NCI-H524 (cell line): ENCODE measurements at places on chromosomes 1 and 21.
A peak's percentile ranks its signal among the peaks of the same experiment; 100 is the strongest.

GRCh38 chr1:33470495-33471012 is 1.9 kb upstream of the ZSCAN20 start:
- peak; percentile 89 for DNase-seq

DNA sequence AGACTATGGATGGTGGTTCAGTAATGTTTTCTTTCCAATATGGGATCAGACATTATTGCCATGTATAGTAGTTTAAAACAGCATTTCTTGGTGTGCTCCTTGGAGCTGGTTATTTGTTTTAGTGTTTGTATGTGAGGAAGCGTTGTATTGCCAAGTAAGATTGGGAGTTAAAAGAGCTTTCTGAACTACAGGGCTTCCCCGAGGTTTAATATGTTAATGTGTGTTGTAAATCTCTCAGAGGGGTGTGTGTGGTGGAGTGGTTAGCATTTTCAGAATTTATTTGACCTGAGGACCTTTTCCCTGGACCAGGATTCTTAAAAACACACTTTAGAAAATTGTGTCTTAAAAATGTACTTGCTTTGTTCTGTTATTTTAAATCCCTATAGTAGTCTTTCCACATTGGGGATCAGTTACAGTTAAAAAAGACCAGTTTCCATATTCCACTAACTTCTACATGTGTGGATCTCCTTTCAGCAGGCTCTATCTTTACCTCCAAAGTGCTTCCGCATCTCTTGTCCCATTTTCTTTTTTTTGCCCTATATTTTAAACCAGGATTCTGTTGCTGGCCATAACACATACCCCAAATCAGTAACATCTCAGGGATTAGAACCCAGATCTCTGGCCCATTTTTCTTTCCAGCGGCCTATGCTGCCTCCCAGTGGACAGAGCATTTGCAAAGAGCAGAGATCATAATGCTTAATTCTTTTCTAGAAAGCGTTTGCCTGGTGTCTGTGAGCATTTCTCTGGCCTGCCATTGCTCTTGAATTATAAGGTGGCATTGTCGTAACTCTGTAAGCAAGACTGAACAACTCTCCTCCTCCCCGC is 58.6 kb downstream of the PBX1 start:
- DNase-seq: no peak

GRCh38 chr1:19385869-19386591 is 73.9 kb downstream of the SLC66A1 start:
- no peak for DNase-seq

DNA sequence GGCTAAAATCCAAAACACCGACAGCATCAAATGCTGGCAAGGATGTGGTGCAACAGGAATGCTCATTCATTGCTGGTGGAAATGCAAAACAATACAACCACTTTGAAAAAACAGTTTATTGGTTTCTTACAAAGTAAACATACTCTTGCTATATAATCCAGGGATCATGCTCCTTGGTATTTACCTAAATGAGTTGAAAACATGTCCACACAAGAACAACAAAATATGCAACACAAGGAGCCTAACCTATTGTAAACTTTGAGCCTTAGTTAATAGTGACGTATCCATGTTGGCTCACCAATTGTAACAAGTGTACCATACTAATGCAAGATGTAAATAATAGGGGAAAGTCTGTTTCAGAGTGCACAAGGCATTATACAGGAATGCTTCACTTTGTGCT is 37.2 kb upstream of the PGBD5 start:
- DNase-seq: no peak

GRCh38 chr1:243325305-243325890 is 69.6 kb downstream of the SDCCAG8 start:
- DNase-seq: peak; percentile 61

- no peak for DNase-seq
These were observed 8.9 kb upstream of the KCNE1 start for GRCh38 chr21:34520764-34521508.

DNA sequence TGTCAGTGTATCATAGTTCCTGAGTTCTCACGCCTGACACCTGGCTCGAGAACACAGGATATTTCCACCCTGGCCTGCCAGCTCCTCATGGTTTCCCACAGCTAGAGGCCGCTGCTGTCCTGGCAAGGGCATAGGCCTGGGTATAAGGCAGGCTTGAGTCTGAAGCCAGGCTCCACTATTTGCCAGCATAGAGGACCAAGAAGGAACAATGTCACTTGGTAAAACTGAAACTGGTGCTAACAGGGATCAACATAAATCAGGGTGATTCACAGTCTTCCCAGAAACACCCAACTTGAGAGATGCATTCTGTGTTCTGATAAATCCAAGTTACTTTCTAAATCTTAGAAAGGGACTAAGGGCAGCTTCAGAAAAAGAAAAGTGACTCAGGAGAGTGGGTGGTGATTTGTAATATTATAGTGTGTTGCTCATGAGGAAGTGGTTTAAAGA is 6.9 kb upstream of the S100A2 start:
- peak; percentile 59 for DNase-seq

- peak; percentile 81 for DNase-seq
These were observed 884.8 kb upstream of the B3GALT2 start for GRCh38 chr1:194071205-194071604.

DNA sequence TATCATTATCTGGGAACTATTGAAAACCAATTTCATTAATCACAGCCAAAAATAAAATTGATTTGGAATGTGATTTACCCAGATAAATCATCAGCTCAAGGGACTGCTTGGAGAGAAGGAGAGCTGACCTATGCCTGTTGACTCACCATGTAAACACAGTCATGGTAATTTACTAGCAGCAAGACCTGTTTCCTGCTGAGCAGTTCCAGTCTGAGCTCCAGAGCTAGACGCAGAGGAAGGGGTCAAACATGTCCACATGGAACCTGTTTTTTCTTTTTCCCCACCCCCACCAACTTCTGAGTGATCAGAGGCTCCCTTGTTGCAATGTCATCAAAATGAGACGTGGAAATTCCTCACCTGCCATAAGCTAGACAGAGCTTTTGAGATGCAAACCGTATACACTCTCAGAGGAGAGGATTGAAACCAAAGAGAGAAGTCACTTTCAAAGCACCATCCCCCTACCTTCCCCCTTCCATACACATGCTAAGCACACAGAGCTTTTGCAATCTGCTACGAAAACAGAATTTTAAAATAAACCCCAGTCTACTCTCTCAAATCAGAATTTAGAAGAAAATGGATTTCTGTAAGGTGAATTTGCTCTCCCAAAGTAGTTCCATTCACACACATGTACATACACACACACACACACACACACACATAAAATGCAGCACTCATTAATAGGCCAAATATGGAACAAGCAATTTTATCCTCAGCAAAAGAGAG is 55.9 kb upstream of the PTGFRN start:
- DNase-seq: no peak

DNA sequence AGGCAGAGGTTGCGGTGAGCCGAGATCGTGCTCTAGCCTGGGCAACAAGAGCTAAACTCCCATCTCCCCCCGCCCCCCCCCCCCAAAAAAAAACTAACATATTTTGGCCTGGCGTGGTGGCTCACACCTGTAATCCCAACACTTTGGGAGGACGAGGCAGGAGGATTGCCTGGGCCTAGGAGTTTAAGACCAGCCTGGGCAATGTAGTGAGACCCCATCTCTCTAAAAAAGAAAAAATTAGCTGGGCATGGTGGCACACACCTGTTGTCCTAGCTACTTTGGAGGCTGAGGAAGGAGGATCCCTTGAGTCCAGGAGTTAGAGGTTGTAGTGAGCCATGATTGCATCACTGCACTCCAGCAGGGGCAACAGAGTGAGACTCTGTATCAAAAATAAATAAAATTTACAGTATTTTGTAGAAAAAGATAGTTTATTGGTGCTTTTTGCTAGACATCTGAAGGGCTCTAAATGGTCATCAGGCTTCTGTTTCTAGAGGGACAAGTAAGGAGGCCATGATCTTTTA is 9.0 kb downstream of the YTHDF2 start:
- no peak for DNase-seq

GRCh38 chr1:77950873-77951272 is 28.0 kb downstream of the FUBP1 start:
- no peak for DNase-seq

- no peak for DNase-seq
These were observed 5.4 kb downstream of the NRIP1 start for GRCh38 chr21:15059397-15059796.

GRCh38 chr1:116067566-116067890 is 43.7 kb upstream of the MAB21L3 start:
- DNase-seq: no peak

- DNase-seq: peak; percentile 50
These were observed 18.5 kb downstream of the SLC66A1 start for GRCh38 chr1:19330449-19331135.

DNA sequence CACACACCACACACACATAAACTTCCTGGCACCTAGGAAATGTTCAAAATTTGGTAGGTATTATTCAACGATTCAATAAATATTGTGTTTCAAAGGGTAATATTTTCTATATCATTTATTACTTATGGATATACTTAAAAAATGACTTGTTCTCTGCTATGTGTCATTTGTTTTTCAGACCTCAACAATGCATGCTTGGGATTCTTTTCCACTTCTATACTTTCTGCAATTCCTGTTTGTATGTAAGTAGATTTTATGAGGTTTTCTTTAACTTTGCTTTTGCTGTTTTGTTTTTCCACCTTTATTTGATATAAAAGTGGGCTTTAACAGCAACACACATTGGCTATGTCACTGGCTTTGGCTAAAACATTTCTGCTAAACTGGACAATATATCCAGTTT is 3.5 kb downstream of the CEP170 start:
- DNase-seq: no peak

GRCh38 chr1:204503122-204503912 is 8.7 kb upstream of the PIK3C2B start:
- DNase-seq: peak; percentile 47

DNA sequence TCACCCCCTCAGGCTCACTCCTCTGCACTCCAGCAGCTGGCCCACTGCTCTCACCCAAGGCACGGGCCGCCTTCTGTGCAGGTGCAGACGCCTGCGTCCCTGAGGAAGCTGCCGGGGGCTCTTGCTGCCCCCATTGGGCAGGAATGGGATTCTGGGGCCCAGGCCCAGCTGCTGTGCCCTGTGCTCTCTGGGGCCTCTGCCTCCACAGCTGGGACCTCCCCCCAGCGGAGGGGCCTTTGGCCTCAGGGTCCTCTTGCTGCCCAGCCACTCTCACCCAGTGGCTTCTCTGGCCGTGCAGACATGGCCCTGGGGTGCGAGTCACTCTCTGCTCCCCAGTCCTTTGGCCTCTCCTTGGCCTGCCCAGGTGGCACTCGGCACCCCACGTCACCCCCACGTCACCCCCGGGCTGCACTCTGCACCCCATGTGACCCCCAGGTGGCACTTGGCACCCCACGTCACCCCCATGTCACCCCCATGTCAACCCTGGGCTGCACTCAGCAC is 19.1 kb upstream of the LRRC3 start:
- no peak for DNase-seq

DNA sequence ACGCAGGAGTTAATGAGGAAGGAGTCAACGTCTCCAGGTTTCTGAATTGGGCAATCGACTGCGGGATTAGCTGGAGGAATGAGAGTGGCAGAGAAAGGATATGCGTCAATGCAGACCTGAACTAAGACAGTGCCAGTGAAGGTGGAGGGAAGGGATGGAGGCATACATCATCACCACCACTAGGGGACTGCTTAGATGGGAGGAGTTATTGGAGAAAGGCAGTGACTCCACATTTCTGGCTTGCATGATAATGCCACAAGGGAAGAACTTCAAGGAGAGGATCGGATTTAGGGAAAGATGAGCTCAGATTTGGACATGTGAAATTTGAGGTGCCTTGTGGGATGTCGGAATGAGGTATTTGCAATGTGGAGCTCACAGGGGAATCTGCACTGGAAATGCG is 17.5 kb downstream of the VASH2 start:
- DNase-seq: peak; percentile 57

DNA sequence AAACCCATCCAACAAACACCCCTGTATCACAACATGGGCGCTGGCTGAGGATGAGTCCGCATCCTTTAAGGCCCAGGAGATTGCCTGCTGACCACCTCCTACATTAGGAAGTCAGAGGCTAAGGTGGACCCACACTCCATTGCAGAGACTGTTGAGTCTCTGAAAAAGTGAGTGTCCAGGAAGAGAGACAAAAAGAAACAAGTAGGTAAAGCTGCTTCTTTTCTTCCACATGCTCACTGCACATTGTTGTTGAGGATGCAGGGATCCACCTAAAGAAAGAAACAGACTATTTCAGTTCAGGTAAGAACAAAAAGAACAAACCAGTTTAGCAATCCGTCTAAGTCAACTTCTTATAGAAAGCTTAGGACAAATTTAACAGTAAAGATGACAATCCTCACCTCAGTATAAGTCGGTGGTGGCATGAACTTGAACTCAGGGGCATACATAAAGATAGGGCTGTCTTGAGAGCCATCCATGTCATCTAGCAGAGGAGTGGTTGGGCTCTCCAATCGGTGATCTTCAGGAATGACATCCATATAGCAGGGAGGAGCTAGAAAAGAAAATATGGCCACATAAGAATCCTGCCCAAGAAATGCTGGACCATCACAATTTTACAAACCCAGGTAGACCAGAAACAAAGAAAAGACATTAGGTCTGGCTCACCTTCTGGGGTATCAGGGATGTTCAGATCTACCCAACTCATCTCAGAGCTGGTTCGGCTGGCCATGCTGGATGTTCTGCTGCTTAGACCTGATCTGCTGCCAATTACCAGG is 2.6 kb downstream of the TXNIP start:
- no peak for DNase-seq

DNA sequence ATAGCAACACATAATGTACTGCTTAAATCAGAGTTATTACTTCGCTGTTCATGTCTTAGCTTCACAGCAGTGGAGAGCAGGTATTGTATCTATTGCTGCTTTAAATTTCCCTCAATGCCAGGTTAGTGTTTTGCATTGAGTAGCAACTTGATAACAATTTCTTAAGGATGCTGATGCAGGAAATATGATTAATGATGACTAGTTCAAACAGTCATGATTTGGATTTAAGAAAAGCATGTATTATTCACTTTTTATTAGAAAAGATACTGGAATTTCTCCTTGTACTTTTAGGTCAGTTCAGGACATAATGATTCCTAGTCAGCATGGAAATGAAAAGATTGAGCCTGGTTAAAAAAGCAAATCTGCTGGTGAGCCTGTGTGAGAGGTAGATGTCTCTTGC is 67.2 kb upstream of the ARHGAP29 start:
- DNase-seq: no peak

DNA sequence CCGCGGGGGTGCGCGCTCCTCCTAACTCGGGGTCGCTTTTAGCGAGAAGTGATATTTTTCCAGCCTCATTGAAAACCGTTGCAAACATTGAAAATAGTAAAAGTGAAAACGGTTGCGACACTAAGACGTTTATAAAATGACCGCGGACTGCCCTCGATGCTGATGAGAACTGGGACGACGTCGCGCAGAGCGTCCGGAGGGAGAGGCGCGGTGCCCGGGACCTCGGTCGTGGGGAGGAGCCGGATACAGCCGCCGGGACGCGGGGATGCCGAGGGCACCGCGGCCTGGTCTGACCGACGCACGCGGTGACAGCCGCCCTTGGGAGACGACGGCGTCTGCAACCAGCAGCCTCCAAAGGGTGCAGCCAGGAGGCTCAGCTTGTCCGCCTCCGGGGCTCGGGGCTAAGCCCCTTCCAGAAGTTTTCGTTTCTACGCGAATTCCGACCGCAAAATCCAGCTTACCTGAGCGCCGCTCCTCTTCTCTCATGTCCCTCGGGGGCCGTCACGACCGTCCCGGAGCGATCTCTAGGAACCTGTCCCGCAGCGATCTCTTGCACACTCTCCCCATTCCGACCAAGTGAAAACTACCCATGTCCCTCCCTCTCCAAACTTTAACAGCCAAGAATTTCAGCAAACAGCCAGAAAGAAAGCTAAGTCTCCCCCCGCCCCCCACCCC is 144.4 kb upstream of the ETS2 start:
- no peak for DNase-seq

GRCh38 chr1:229470406-229471043 is 36.6 kb upstream of the ACTA1 start:
- no peak for DNase-seq

- peak; percentile 55 for DNase-seq
These were observed 1.3 kb downstream of the AHDC1 start for GRCh38 chr1:27602462-27603308.
